ENCODE measurements at places on chromosomes 5 and 9.

GRCh38 chr9:98150164-98150563, 31.1 kb upstream of the TRIM14 start:
- no peak for DNase-seq

DNA sequence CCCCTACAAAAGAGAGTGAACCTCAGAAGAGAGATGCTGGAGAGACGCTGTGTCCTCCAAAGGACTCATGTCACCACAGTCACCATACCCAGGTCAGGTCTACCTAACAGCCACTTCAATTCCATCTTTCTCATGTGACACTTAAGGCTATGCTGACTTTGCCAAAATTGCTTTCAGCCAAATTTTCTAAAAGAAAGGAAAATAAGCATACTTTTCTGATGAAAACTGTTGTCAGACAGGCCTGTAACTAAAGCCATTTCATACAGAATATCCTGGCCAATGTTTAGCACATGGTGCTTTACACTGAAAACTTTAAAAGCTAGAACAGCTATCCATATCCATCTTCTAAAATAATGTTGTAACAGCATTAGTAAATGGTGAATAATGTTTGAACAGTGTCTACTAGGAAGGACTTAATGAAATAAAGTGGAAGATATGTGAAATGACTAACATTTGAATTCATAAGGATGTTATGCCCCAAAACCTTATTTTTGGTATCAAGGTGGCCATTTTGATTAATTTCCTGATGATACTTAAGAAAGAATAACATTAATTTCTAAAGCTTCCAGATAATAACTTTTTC, 97.2 kb downstream of the NFIB start:
- no peak for DNase-seq

DNA sequence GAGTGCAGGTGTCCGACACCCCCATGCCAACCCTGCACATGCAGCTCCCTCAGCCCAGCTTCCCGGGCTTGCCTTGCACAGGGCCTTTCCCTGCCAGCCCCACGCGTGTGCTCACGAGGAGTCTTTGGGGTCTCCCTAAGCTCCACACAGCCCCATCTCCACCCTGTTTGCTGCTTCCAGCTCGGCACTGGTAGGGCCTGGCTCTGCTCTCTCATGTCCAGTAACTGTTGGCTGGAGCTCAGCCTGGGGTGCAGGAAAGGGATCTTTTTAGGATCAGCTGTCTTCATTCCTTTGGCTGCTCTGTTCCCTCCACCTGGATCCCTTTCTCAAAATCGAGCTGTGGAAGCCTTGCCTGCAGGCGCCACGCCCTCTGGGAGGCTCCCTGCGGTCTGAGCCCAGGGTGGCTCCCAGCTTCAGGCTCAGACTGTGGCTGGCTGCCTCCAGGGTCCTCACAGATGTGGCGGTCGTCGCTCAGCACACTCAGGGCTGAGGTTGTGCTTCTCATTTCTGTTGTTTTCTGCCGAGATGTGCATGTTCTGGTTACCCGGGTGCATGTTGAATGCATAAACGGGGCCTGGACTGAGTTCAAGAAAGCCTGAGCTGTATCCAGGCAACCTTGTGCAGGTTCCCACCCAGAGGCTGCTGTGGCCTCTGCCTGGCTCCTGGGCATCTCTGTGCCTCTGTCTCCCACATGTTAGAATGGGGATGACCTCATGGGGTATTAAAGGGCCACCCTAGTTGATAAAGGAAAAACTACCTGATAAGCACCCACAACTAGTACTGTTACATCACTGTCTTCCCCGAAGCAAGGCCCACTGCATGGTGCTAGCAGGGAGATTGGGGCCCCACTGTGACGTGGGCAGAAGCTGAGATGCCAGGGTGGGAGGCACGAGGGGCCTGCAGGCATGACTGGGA, 4.3 kb downstream of the CACNA1B start:
- DNase-seq = no peak

DNA sequence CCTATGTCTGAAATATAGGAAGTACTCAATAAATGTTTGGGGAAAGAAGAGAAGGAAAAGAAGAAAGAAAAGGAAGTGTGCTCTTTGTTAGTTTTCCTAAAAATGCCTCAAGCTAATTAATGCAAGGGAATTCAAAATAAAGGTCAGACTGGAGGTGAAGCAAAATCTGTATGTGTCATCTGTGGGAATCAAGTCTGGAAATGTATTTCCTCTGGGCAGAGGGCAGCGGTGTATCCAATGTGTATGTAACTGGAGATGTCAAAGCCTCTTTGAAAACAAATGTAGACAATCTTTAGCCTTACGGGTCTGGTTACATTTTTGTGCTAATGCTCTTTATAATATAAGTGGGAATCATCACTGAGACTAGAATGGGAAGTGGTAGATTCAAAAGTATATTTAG, 471.4 kb downstream of the MAN2A1 start:
- DNase-seq = no peak

DNA sequence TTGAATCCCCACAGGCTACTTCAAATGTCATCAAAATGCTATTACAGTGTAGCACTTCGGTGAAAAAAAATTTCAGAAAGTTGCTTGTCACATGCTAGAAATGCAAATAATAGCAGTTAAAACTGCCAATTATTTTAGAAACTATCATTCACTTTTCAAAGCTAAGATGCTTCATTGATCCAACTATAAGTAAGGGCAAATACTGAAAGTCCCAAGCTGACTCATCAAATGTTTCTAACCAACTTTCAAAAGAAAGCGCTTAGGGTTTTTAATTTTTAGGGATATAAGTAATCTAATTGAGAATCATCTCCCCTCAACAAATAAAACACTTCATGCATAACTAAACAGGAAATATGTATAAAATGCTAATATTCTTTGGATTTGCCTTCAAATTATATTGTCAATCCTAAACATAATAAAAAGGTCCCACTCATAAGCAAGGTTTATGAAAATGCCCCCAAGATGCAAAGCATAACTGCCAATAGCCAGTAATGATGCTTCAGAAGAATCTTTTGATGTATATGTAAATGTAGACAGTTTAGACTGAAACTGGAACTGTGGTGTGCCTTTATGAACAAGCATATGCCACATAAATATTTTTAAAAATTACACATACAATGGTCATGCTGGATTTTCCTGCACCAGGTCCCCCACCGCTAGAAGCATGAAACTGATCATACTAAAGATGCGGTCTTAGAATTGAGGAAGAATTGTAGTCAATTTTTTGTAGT, 12.2 kb downstream of the ACTL7A start:
- DNase-seq = no peak

GRCh38 chr5:43140286-43140685, 19.6 kb downstream of the ZNF131 start:
- no peak for DNase-seq

- DNase-seq = no peak
Observed at GRCh38 chr5:128799945-128800344, 165.3 kb upstream of the SLC27A6 start.

DNA sequence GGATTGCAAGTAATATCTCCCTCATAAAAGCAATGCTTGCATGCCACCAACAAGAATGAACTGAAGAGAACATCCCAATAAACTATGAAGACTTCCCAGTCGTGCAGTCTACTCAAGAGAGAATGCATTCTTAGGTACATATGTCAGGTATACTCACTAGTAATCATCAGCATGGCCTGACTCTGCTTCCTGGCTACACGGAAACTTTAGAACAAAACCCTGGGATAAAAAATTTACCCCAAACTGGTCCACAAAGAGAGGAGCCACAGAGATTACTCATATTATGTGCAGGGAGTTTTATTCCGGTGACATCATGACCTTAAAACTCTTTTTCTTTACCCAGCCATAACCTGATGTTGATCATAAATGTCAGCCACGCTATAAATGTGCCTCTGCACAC, 57.5 kb upstream of the PAPPA start:
- DNase-seq = no peak

- no peak for DNase-seq
Observed at GRCh38 chr5:34570721-34571676, 85.1 kb upstream of the RAI14 start.

- DNase-seq = no peak
Observed at GRCh38 chr5:3321119-3321760, 274.4 kb upstream of the IRX1 start.

GRCh38 chr5:69152731-69153130, 14.2 kb upstream of the CCNB1 start:
- no peak for DNase-seq

All from CD4-positive, alpha-beta T cell (primary cell).